ENCODE measurements at places on chromosomes 11 and 22. TPM values are rescaled to one million over a fixed set of nuclear protein-coding genes. Genes with fewer than 3 reads are reported as not detected.

DNA sequence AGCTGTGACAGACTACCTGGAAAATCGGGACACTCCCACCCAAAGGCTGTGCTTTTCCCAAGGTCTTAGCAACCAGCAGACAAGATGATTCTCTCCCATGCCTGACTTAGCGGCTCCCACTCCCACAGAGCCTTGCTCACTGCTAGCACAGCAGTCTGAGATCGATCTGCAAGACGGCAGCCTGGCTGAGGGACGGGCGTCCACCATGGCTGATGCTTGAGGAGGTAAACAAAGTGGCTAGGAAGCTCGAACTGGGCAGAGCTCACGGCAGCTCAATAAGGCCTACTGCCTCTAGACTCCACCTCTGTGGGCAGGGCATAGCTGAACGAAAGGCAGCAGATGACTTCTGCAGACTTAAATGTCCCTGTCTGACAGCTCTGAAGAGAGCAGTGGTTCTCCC lies 84.9 kb downstream of the SMCO4 start:
- H3K4me3 ChIP-seq, result no peak overlapping the region
- no peaks in the 10 kb centered on the region for H3K36me3 ChIP-seq
- no peak for DNase-seq
- no peaks in the 10 kb centered on the region for H3K27me3 ChIP-seq

ASPHD2 gene
- polyA plus RNA-seq, result 2.1 TPM

GRCh38 chr22:30234786-30235470 lies 11.6 kb downstream of the LIF start:
- no peak for DNase-seq
- peaks cover 3% of the 10 kb centered on the region for H3K4me1 ChIP-seq
- no peak overlapping the region for H3K4me3 ChIP-seq

RAB39A gene
- polyA plus RNA-seq, result not detected

DNA sequence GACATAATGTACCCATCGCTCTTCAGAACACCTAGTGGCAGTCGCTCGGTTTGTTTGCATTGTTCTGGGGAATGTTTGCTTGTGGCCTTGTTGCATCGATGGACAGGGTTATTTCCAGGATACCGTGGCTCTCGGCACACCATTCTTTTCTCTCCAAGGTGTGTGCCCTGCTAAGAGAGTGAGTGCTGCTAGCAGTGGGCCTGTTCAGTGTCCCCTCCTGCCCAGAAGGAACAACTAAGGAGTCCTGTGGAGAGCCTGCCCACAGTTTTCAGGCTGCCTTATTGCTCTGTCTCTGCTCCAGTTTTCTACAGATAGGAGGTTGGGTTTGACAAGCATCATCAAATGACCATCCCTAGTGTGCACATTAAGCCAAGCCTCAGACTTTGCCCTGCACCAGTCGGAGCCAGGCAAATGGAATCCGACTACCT lies 1.4 kb downstream of the CRY2 start:
- no peaks in the 10 kb centered on the region for H3K36me3 ChIP-seq
- peaks cover 16% of the 10 kb centered on the region for H3K27me3 ChIP-seq
- peaks cover 31% of the 10 kb centered on the region for H3K4me1 ChIP-seq
- peak overlapping the region; percentile 65 for H3K4me3 ChIP-seq
- H3K27ac ChIP-seq, result no peak overlapping the region

C11orf97 gene
- not detected for polyA plus RNA-seq

- H3K4me3 ChIP-seq, result no peak overlapping the region
- H3K4me1 ChIP-seq, result no peaks in the 10 kb centered on the region
- H3K36me3 ChIP-seq, result no peaks in the 10 kb centered on the region
- H3K27me3 ChIP-seq, result no peaks in the 10 kb centered on the region
Measured at GRCh38 chr11:10379871-10380568, 75.0 kb upstream of the AMPD3 start.

DNA sequence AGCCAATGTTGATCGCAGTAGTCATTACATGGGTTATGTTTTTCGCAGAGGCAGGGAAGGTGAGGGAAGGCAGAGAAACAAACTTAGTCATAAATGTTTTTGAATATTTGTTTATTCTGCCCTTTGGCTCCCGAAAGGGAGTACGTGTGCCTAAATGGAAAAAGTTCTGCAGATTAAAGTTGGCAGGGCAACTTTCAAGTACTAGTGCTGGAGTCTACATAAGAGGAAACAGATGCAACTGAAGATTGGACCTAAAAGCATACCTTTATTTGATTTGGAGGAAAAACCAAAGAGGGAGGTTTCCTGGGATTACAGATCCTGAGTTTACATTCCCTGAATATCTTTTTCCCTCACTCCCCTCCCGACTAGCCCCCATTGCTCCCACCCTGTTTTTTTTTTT lies 5.7 kb downstream of the HSD17B12 start:
- DNase-seq, result no peak
- H3K4me1 ChIP-seq, result peaks cover 40% of the 10 kb centered on the region
- peak overlapping the region; percentile 31 for H3K27ac ChIP-seq
- H3K27me3 ChIP-seq, result no peaks in the 10 kb centered on the region
- H3K36me3 ChIP-seq, result peaks cover 7% of the 10 kb centered on the region

DNA sequence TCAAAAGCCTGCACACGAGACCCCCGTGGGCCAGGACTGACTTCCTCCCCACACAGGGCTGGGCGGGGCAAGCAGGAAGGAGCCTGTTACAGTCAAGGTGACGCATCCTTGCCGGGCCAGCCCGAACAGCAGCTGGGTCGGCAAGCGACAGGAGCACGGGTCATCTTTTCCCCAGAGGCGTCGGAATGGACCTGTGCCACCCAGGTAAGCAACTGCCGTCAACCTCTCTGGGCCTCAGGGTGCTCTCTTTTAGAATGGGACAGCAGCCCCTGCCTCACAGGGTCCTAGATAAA lies at the start of gene CYTH4:
Gene CYTH4 (plus strand): TSS at position 124 of the 293 bp plus-strand sequence. CDS start 62 bp downstream, at position 186.
- no peak within 1 kb of the TSS for H3K4me3 ChIP-seq
- H3K4me1 ChIP-seq, result peaks cover 14% of the 10 kb centered on the region
- no peak within 1 kb of the TSS for H3K27ac ChIP-seq
- no peaks in the 10 kb centered on the region for H3K27me3 ChIP-seq

- no peaks in the 10 kb centered on the region for H3K27me3 ChIP-seq
- no peak for DNase-seq
- H3K4me3 ChIP-seq, result no peak overlapping the region
- no peaks in the 10 kb centered on the region for H3K4me1 ChIP-seq
Measured at GRCh38 chr11:110474578-110474977, 44.8 kb downstream of the FDX1 start.

OR8J1 gene
- polyA plus RNA-seq, result not detected

DNA sequence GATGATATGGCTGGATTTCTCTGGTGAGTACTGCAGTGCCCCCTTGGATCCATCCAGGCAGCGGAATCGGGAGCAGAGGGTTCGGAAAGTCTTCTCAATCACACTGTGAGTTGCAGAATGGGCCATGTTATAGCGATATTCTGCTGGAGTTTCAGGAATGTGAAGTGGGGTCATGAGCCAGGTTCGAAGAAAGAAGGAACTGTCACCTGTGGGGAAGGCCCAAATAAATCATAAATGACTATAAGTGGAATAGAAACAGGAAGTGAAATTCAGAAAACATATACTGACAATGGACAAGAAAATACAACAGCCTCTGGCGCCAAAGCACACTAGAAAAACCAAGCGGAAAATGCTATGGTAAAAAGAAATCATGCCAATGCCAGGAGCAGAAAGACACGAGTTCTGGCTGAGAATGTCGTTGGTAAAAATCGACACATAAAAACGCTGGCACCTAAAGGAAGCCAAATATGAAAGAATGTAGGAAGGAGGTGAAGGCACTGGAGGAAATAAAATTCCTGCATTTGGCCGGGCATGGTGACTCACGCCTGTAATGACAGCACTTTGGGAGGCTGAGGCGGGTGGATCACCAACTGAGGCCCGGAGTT lies 10.0 kb upstream of the AMBRA1 start:
- H3K4me1 ChIP-seq, result no peaks in the 10 kb centered on the region
- H3K27ac ChIP-seq, result no peak overlapping the region
- DNase-seq, result no peak
- H3K36me3 ChIP-seq, result no peaks in the 10 kb centered on the region
- H3K4me3 ChIP-seq, result no peak overlapping the region

- DNase-seq, result no peak
- H3K27me3 ChIP-seq, result no peaks in the 10 kb centered on the region
- H3K4me3 ChIP-seq, result no peak overlapping the region
- peaks cover 13% of the 10 kb centered on the region for H3K4me1 ChIP-seq
- peak overlapping the region; percentile 78 for H3K27ac ChIP-seq
- no peaks in the 10 kb centered on the region for H3K36me3 ChIP-seq
Measured at GRCh38 chr11:122691549-122692150, 36.1 kb downstream of the UBASH3B start.

GRCh38 chr11:65790902-65791650 lies 4.2 kb downstream of the OVOL1 start:
- no peak overlapping the region for H3K4me3 ChIP-seq
- DNase-seq, result no peak
- no peaks in the 10 kb centered on the region for H3K4me1 ChIP-seq
- H3K27ac ChIP-seq, result no peak overlapping the region
- H3K27me3 ChIP-seq, result peaks cover 34% of the 10 kb centered on the region

- H3K4me1 ChIP-seq, result no peaks in the 10 kb centered on the region
- peak overlapping the region; percentile 1 for H3K4me3 ChIP-seq
- DNase-seq, result no peak
- no peak overlapping the region for H3K27ac ChIP-seq
- H3K27me3 ChIP-seq, result no peaks in the 10 kb centered on the region
Measured at GRCh38 chr22:40634119-40634903, 2.2 kb downstream of the MRTFA start.

GRCh38 chr11:64036087-64037026 lies 626 bp downstream of the FLRT1 start:
- H3K36me3 ChIP-seq, result no peaks in the 10 kb centered on the region
- peak overlapping the region; percentile 41 for H3K4me3 ChIP-seq
- peaks cover 63% of the 10 kb centered on the region for H3K27me3 ChIP-seq
- DNase-seq, result peak; percentile 54
- H3K27ac ChIP-seq, result no peak overlapping the region

DNA sequence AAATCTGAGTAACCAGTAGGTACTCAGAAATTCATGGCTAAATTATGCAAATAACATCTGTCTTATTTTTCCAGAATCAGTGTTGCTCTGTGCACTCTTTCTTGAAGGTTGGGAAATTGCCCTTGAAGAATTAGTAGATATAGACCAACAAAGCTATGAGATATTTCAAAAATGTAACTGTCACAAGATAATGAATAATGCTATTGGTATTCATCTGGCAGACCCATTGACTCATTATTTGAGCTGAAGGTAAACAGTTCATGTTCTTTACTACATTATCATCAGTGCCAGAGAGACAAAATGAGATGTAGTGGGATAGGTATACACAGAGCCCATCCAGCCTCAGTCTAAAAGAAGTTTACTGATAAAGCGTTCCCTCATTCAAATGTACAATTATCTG lies 274.7 kb downstream of the CASP12 start:
- no peaks in the 10 kb centered on the region for H3K36me3 ChIP-seq
- no peak overlapping the region for H3K27ac ChIP-seq
- no peaks in the 10 kb centered on the region for H3K27me3 ChIP-seq
- no peak for DNase-seq
- H3K4me3 ChIP-seq, result no peak overlapping the region
- no peaks in the 10 kb centered on the region for H3K4me1 ChIP-seq

DNA sequence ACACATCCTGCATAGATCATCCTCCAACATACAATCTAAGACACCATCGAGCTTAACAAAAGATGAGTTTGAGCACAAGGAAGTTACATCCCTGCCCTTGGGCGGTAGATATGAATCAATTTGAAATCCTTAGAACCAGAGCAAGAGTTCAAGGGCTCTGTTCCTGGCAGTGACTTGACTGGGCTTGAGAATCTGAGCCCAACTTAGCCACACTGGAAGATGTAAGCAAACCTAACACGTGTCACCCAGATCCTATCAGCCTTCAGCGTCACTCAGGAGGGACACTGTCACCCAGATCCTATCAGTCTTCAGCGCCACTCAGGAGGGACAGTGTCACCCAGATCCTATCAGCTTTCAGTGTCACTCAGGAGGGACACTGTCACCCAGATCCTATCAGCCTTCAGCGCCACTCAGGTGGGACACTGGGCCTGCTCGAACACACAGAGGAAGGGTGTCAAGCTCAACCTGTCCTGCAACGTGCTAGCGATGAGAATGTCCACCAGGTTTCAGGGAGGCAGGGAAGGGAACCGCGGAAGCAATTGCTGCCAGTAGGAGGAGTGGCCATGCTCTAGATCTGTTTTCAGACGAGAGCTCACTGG lies 32.8 kb upstream of the CTSD start:
- no peak overlapping the region for H3K27ac ChIP-seq
- no peaks in the 10 kb centered on the region for H3K36me3 ChIP-seq
- peaks cover 4% of the 10 kb centered on the region for H3K27me3 ChIP-seq
- H3K4me3 ChIP-seq, result no peak overlapping the region

DNA sequence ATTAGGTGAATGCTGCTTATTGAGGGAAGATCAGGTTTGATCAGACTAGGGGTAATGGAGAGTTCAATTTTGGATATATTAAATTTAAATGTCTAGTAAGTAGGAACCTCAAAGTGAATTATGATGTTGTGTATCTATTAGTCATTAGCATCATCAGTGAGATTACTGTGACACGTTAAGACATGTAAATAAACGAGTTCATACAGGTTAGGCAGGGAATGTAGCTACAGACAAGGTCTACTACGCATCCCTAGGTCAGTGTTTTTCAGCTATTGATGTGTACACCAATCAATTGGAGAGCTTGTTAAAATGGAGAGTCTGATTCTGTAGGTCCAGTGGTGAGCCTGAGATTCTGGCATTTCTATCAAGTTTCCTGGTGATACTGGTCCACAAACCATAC lies 120.1 kb upstream of the LRRC4C start:
- H3K36me3 ChIP-seq, result no peaks in the 10 kb centered on the region
- no peak overlapping the region for H3K27ac ChIP-seq
- DNase-seq, result no peak
- no peaks in the 10 kb centered on the region for H3K27me3 ChIP-seq
- no peaks in the 10 kb centered on the region for H3K4me1 ChIP-seq
- H3K4me3 ChIP-seq, result no peak overlapping the region

DUSP18 gene
- 16.2 TPM for polyA plus RNA-seq

DNA sequence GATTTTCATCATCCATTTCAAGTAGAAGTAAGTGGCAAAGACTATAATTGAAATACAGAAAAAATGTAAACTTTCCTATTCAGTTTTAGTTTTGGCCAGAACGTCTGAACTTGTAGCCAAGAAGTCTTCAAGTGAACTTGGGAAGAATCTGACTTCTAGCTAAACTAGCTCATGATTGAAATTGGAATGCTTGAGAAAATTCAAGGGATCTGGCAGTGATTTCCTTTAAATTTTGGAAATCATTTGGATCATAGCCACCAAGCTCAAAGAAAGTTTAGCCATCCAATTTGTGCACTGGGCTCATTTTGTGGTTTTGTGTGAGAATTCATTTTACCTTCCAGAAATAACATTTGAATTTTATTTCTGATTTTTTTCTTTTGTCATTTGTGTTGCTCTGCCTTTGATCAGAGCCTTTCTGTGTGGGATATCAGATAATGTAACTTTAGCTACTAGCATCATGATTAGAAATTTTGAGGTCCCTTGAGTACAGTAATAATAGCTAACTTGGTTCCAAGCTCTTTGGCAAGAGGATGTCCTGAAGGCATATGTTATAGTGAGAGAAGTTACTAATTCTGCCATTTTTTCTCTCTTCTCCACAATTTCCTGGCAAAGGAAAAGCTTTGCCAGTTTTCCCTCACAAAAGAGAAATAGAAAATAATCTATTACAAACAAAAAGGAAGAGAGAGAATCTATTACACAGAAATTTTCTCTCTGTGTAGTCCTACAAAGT lies 2123.7 kb upstream of the RAG2 start:
- no peaks in the 10 kb centered on the region for H3K27me3 ChIP-seq
- no peaks in the 10 kb centered on the region for H3K4me1 ChIP-seq
- no peaks in the 10 kb centered on the region for H3K36me3 ChIP-seq
- DNase-seq, result no peak

All from cardiac muscle cell (in vitro differentiated cells and primary cell).